ENCODE measurements at places on chromosomes 5 and 9.

DNA sequence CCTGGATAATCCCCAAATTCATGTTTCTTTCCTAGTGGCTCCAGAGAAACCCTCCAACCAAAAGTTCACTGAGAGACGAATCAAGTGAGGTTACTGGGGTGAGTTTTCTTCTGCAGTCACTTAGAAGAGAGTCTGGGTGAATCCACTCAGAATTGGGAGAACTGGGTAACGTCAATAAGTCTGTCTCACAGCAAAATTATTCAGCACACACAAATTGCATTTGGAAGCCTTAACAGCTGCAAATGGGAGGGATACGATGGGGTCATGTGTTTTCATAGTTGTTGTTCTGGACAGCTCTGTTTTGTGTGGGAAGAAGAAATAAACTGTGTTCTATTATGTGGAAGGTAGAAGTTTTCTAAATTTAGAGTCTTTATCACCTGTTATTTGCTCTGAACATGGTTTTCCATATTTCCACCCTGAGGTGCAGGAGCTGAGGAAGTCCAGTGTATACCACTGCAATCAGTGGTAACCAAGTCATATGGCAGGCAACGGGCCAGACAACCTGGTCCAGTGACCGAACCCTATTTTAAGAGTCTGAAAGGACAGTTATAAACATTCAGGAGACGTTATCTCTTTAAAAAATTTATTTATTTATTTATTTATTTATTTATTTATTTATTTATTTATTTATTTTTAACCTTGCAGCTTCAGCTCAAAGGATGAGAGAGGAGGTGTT lies 21.9 kb downstream of the MARCHF3 start:
- DNase-seq: no peak

DNA sequence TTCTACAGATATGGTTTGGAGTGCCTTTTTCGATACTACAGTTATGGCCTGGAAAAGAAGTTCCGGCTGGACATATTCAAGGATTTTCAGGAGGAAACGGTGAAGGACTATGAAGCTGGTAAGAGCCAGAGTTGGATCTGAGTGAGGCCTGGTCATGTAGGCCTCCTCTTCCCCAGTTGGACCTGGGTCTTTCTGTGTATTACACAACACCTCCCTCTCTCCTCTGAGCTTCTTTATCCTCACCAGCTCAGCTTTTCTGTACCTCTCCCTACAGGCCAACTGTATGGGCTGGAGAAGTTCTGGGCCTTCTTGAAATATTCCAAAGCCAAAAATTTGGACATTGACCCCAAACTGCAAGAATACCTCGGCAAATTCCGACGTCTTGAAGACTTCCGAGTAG lies 39.2 kb downstream of the FAXDC2 start:
- no peak for DNase-seq

GRCh38 chr9:109742776-109743348 lies 37.1 kb upstream of the PALM2AKAP2 start:
- DNase-seq: no peak

- no peak for DNase-seq
These were observed 513.7 kb upstream of the PTGER4 start for GRCh38 chr5:40165789-40166728.

GRCh38 chr5:123182072-123182471 lies 93.0 kb downstream of the PRDM6 start:
- no peak for DNase-seq

DNA sequence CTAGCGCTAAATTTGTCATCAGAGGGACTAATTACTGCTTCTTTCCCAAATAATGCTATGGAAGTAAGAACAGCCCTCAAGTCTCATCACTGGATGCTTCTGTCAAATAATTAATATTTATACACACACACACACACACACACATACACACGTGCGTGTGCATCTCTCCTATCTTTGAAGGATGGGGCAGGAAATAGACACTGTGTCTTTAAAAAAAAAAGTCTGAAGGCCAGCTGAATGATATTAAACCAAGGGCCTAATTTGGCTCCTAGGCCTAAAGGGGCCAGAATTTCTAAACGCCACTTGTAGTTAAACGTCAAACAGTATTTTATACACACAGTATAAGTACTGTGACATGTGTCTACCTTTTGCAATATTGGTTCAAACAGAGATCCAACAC lies 3.3 kb downstream of the SLF1 start:
- no peak for DNase-seq

GRCh38 chr5:154712518-154713437 lies 42.4 kb upstream of the LARP1 start:
- DNase-seq: no peak

DNA sequence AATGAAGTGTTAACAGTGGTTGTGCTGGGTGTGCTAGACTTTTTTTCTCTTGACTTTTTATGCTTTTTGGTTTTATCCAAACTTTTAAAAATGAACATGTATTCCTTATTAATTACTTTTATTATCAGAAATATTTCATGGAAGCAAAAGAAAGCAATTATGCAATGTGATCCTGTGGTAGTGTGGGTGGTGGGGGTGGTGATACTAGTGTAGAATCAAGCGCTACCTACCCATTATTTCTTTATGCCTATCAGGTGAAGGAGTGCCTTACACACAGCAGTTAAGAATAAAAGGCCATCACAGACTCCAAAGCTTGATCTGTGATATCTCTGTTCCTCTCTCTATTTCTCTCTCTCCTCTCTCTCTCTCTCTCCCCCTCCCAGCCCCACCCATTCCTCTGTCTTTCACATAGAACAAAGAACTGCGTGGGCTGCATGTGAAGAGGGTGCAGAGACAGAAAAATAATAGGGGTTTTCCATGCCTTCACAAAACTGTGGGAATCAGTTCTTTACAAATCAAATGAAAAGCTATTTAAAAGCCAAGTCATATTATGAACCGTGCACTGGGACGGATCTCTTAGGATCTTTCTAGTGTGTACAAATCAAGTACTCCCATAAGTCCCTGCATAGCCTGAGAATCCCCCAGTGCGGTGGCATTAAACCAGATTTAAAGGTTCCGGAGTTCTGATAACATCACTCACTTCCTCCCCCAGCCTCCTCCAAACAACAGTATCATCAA lies 351.2 kb downstream of the RAB3C start:
- no peak for DNase-seq

DNA sequence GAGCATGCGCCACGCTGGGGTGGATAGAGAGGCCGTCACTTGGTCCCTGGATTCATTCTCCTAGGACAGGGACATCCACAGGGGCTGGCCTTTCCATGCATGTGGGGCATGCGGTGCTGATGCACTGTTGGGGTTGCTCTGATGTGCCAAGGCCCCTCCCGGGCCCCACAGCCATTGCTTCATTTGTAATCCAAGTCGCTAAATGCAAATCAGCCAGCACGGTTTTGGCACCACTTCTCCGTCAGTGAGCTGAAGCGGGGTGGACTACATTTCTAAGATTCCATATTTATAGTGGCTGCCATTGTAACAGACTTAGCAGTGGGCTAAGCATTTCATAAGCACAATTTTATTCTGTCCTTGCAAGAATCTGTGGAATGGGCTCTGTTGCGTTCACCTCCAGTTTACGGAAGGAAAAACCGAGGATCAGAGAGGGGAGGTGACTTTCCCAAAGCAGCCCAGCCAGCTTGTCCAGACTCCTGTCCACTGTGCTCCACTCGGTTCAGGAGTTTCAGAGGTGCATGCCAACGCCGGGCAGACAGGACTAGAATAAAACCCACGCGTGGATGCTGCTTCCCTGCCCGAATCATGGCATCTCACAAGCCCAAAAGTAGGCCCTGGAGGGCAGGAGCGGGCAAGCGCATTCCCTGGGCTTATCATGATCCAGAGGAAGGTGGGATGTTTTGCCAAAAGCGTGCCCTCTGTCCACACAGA lies 102.6 kb upstream of the COL5A1 start:
- DNase-seq: no peak

- peak; percentile 24 for DNase-seq
These were observed 45.2 kb downstream of the RNF130 start for GRCh38 chr5:180026320-180026719.

- DNase-seq: no peak
These were observed 73.3 kb downstream of the DPYSL3 start for GRCh38 chr5:147436596-147436995.

DNA sequence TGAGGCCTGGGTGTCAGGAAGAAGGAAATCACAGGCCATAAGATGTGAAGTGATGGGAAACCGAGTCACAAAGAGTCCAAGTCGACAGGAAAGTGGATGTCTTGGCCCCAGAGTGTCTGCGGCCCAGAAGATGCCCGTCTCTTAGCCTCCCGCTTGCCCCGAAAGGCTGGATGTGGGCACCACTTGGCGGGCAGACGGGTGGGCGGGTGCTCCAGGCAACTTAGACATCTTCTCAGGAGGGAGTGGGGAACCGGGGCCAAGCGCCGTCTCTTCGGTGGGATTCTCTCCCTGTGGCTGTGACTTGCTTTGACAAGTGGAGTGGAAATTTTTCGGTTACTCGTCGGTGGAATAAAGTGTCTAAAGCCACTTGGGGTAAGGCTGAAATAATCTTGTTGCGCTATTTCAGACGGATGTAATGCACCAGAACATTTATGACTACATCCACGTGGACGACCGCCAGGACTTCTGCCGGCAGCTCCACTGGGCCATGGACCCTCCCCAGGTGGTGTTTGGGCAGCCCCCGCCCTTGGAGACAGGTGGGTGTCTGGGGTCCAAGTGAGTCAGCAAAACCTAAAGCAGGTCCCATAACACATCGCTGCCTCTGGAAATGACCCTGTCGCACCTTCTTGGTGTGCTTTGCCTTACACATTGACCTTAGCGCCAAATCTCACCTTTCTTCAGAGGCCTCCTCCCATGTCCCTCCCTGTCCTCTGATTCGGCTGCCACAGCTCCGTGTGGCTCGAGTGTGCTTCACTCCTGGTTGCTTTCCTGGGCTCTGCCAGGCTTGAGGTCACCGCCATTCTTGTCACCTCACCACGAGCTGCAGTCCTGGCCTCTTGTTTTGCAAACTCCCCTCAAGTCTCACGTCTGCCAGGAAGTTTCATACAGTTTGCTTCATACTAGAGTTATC lies 20.4 kb upstream of the EXOC3 start:
- DNase-seq: no peak

- no peak for DNase-seq
These were observed 226.8 kb upstream of the ATP10B start for GRCh38 chr5:161078793-161079192.

DNA sequence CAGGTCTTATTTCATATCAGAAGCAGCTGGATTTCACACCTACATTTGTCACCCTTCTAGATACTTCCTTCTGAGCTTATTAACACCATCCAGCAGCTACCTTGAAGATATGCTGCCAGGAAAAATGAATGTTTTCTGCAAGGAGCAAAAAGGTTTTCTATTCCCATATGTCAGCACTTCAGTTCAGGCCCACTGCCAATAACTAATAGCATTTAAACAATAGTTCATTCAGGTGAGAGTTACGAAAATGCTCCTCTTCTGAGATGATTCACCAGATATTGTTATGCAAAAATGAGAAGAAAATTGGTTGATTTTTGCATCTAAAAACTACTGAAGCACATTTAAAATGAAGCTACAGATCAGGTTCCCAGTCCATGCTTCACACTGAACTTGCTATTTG lies 56.4 kb upstream of the ISL1 start:
- DNase-seq: no peak

DNA sequence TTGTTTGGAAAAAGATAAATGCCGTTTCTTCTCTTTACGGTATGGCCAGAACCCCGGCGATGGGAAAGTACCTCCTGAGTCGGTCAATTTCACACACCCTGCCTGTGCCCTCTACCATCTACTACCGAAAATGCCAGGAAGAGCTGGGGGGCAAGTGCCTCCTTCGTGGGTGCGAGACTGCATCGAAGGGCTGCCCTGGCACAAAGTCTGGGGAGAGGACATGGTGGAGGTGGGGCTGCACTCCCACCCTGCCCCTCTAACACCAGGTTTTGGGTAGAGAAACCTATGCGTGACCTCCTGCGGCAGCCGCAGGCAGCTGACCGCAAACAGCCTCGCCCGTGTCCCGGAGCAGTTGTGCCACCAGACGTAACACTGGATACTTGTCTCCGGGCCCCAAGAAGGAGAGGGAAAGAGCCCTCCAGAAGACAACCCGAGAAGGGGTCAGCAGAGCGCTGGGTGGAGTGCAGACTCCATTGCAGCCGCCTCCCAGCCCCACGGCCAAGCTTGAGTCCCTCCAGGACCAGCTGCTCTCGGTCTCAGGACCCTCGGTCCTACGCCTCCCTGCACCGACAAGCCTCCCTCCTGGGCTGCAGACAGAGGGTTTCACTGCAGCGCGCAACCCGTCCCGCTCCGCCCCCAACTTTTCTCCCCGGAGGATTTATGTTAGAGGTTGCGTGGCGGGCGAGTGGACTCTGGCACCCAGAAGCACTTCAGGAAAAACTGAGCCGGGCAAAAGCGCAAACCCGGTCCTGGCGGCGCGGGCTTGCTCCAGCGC lies 823 bp upstream of the PRDM6 start:
- DNase-seq: no peak

DNA sequence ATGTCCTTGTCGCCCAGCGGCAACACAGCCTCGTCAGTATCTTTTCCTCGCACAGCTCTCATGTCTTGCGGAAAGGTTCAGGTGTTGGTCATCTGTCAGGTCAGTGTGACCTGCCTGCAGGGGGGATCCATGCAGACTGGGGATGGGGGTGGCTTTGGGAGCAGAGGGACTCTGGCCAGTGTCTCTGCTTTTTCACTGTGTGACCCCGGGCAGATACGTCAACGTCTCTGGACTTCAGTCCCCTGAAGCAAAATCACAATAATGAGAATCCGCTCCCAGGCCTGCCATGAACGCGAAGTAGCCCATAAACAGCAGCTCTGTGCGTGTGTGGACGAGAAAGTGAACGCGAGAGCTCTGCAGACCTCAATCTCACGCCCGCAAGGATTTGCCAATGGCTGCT lies 75.7 kb upstream of the FCN1 start:
- no peak for DNase-seq

GRCh38 chr5:24235946-24236345 lies 408.8 kb downstream of the CDH10 start:
- DNase-seq: no peak

DNA sequence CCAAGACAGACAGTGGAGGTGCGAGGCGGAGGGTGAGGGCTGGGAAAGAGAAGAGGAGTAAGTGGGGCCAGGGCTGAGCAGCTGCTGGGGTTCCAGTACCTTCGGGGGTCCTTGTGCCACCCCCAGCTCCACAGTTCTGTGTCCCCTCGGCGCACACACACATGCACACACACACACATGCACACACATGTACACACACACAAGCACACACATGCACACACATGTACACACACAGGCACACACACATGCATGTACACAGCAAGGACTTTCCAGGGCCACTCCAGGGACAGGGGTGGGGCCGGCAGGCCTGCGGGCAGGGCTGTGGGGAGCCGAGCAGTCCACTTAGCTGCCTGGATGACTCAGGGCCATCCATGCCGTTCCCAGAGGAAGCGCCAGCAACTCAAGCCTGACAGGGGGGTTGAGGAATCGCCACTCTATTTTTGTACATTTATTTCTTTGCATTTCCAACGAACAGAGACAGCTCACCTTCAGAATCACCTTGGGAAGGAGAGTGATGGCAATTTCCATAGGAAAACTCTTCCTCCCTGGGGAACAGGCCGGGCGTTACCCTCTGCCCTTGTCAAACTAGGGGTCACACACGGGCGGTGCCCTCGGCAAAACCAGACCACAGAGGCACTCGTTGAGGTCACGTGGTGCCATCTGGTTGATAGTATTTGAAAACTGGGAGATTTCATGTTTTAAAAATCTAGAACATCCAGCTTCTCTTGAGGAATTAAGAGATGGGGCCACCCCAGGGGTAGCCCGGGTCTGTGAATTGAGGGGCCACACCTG lies 135.7 kb downstream of the ADAMTS2 start:
- no peak for DNase-seq

- no peak for DNase-seq
These were observed 1.4 kb downstream of the MZB1 start for GRCh38 chr5:139388198-139388821.

GRCh38 chr5:89255845-89256463 lies 373.0 kb upstream of the MEF2C start:
- peak; percentile 67 for DNase-seq

GRCh38 chr5:540906-541538 lies 16.8 kb upstream of the SLC9A3 start:
- DNase-seq: no peak
